ENCODE measurements at places on chromosomes 11 and 22.

DNA sequence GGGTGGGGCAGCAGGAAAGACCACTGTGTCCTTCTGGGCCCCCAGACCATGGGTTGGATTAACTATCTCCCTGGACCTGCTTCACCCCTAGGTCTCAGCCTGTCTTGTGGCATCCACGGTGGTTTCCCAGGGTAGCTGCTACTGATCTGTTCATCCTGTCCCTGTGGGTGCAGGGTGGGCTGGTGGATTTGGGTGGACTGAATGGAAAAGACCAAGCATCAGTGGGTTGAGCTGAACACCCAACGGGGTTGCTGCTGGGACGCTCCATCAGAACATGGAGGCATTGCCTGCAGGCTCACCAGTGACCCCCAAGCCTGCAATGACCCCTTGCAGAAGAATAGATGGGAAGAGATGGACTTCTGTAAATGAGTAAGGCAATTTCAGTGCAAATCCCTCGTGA is 812.1 kb downstream of the TBC1D22A start:
- DNase-seq = no peak

- no peak for DNase-seq
Observed at GRCh38 chr11:10303558-10304363, 1.1 kb upstream of the ADM start.

DNA sequence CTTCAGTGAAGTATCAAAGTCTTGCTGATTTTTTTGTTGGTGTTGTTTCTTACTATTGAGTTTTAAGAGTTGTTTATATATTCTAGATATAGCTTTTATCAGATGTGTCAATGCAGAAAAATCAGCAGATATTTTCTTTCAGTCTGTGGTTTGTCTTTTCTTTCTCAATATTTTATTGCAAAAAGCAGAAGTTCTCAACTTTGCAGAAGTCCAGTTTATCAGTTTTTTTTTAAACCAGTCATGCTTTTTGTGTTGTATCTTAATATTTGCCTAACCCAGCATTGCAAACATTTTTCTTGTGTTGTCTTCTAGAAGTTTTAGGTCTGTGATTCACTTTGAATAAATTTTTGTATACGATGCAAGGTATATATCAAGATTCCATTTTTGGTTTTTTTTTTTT is 7.0 kb downstream of the ASRGL1 start:
- no peak for DNase-seq

GRCh38 chr11:94938095-94939055 is 35.0 kb downstream of the CWC15 start:
- DNase-seq = no peak

- no peak for DNase-seq
Observed at GRCh38 chr11:110955776-110956175, 243.5 kb upstream of the ARHGAP20 start.

- no peak for DNase-seq
Observed at GRCh38 chr11:16982256-16982671, 31.9 kb downstream of the PLEKHA7 start.

- no peak for DNase-seq
Observed at GRCh38 chr11:88909500-88909899, 156.3 kb downstream of the GRM5 start.

DNA sequence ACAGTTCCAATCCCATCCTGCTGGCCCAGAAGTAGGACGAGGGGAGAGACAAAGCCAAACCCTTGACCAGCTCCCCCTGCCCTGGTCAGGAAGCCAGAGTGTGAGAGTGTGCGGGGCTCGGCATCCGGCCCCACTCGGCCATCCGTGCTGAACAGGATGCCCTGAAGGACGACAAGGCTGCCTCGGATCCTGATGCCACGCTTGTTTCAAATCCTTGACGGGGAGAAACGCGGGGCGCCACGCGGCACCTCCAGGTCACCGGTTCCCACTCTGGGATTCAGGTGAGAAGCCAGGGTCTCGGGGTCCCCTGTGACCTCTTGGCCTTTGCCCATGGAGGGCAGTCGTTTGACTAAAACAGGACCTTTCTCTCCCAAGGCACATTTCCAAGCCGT is 167.8 kb downstream of the BRD1 start:
- DNase-seq = no peak

DNA sequence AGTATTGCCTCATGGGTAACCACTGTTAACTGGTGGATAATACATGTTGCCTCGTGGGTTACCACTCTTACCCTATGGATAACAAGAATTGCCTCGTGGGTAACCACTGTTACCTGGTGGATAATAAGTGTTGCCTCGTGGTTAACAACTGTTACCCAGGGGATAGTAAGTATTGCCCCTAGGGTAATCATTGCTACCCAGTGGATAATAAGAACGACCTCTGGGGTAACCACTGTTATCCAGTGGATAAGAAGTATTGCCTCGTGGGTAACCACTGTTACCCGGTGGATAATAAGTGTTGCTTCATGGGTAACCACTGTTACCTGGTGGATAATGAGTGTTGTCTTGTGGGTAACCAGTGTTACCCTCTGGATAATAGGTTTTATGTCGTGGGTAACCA is 28.1 kb upstream of the NXPE4 start:
- no peak for DNase-seq

- peak; percentile 50 for DNase-seq
Observed at GRCh38 chr22:20238536-20238900, 29.6 kb downstream of the RTN4R start.

DNA sequence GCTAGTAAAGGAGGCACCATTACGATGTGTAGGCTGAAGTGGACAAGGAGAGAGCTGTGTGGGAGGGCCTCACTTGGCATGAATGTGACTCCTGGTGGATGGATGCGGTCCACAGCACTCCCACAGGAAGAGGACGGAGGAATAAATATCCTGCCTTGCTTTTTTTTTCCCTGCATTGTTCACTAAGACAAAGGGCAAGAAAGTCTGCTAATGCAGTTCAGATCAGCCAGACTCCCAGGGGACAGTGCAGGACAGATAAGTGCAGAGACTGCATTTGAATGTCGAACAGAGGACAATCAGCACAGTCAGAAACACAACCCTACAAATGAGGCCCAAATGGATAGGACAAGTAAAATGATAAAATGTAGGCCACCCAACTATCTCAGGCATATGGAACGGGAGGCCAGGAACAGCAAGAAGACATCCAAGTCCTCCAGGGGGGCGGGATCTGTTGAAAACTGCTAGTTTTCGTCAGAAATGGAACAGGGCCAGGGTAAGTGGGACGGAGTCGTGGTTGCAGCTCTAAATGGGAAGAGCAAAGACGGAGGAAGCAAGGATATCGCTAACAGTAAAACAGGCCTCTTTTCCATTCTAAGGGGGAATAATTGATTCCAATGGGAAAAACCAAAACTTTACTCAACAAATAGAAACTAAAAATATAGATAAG is 25.2 kb upstream of the OR8B8 start:
- DNase-seq = no peak

DNA sequence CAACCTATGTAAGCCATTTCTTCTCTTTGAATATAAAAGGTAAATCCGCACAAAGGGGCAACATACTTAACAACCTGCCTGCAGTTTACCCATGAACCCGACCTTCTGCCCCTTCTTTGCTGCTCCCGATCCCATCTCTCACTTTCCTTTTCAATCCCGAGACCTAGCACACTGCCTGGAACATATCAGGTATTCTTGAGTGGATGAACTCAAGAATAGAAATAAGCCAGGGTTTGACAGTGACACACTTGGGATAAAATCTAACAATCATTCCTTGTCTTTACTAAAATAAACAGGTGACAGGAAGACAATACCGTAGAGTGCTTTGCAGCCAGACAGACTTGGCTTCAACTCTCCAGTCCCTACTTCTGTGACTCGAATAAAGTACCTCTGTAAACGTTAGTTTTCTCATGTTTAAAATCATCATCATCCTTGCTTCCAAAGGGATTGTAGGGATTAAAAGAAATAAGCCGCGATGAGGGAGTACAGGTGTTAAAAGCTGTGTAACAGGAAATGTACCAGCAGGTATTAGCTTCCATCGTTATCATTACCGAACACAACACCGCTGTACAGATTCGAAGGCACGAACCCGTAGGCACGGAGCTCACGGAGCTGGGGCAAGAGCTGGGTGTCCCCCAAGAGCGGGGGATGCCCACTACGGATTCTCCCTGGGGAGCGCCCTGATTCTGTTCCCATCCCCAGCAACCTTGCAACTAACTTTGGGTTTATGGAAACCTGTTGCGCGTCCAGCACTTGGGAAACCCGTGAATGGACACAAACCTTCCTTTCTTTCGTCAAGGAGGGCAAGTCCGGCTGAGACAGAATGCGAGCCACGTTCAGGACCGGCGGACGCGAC is 720 bp downstream of the UFD1 start:
- no peak for DNase-seq

DNA sequence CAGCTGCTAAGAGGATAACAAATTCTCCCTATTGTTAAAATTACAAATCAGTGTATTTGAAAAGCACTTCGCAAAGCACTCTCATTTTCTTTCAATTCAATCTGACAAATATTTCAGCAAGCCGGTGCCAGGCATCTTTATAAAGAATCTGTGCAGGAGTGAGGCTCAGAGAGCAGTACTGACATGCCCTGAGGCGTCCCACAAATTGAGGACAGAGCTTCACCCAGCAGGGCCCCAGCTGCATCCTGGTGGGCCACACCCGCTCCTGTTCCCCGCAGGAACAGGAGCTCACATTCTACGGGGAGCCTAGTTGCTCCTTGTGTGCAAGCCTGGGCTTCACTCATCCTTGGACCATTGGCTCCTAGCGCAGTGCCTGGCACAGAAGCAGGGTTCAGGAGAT is 60.9 kb upstream of the EIF3D start:
- DNase-seq = no peak

DNA sequence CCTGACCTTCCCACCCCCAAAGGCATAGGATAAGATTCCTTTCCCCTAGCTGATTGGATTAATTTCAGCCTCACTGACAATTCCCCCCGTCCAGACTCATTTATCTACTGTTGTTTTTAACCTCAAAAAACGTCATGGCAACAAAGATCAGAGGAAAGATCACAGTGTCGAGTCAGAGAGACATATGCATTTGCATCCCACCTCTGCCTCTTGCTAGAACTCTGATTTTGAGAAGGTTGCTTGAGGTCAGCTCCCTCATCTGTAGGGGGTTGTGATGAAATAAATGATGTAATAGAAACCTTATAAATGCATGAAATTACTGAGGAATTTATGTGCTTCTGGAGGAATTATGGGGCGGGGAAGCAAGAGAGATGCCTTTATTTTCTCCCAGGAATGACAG is 53.3 kb upstream of the SYN3 start:
- no peak for DNase-seq

DNA sequence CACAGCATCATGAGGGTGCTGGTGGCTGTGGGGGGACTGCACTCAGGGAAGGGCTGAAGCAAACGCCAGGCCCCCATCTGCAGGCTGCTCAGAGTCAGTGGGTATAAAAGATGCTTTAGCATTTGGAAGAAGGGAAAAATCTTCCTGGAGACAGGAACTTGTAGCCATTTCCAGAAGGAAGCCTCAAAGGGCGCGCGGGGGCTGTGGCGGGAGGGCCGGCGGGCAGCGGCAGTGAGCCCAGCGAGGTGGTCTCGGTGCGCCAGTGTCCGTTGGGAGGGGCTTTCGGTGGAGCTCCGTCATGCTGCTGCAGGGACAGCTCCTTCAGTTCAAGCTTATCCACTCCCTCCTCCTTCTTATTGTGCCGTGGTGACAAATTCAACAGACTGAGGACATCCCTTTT is 63.0 kb upstream of the PITPNB start:
- DNase-seq = no peak

DNA sequence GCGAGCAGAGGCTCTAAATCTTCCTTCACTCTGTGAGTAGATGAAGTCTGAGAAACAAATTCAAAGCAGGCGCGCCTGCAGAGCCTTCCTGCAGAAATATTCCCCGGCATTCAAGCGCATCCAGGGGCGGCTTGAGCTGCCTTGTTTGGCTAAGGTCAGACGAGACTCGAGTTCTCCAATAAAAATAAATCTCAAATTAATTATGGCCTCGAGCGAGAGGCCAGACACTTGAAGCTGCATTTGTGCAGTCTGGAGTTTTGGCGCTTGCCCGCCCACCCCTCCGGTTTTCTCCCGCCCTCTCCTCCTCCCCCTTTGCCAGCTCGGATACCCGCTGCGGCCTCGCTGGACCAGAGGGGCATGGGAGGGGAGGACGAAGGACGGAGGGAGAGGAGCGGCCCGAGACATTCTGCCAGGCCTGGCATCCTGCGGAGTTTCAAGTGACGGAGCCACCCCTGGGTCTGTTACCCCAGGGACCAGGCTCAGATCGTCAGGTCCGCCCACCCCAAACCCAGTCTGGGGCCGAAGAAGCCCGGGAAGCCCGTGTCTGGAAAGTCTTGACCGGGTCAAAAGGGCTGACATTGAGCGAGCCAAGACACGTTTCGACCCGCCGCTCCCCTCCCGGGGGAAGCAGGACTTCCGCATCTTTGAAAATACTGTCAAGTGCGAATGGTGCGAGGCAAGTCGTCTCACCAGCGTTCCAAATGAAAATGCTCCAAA is 3.8 kb upstream of the FLI1 start:
- no peak for DNase-seq

DNA sequence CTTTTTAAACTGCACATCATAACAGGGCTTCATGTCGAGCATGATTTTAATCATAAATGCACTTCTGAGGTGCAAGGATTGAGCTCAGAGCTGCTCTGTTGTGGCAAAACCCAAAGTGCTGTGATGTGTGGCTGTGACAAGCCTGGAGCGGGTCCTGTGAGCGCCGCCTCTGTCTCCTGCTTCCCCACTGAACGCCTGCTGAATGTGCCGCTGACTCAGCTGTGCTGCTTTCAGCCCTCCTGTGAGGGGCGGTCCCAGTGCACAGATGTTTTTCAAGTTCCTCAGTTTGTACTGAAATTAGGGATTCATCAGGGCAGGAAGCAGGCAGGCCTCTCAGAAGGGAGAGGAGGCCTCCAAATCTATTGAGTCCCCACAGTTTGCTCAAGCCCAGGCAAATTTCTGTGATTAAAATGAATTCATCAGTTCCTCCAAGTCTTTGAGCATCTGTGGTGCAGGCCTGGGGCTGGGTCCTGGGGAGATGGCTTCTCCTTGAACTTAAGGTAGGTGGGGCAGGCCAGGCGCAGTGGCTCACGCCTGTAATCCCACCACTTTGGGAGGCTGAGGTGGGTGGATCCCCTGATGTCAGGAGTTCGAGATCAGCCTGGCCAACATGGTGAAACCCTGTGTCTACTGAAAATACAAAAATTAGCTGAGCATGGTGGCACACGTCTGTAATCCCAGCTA is 3.0 kb upstream of the GTSE1 start:
- no peak for DNase-seq

GRCh38 chr11:102318469-102318868 is 1.2 kb downstream of the BIRC3 start:
- DNase-seq = peak; percentile 56

GRCh38 chr22:27900153-27900552 is 18.9 kb downstream of the PITPNB start:
- DNase-seq = no peak
